ENCODE measurements at places on chromosomes 2 and 18. TPM values are rescaled to one million over a fixed set of nuclear protein-coding genes. Genes with fewer than 3 reads are reported as not detected.
A peak's percentile ranks its signal among the peaks of the same experiment; 100 is the strongest.

Gene MOCOS
- total RNA-seq, result 26.2 TPM

Gene TFCP2L1
- not detected for total RNA-seq

Gene EFHD1
- total RNA-seq, result not detected

Gene CYP26B1
- total RNA-seq, result 0.32 TPM

Gene VIT
- not detected for total RNA-seq

Gene MAP2
- 7.6 TPM for total RNA-seq

Gene ZFP36L2
- 13.8 TPM for total RNA-seq

Gene SULT1C4
- total RNA-seq, result not detected

Gene SNED1
- 36.2 TPM for total RNA-seq

- DNase-seq, result peak; percentile 80
Measured at GRCh38 chr2:71700658-71701397, 247.5 kb downstream of the DYSF start.

GRCh38 chr2:20430461-20431300, 16.2 kb upstream of the RHOB start:
- DNase-seq, result peak; percentile 75

- DNase-seq, result no peak
Measured at GRCh38 chr18:23369266-23369665, 83.8 kb upstream of the RIOK3 start.

DNA sequence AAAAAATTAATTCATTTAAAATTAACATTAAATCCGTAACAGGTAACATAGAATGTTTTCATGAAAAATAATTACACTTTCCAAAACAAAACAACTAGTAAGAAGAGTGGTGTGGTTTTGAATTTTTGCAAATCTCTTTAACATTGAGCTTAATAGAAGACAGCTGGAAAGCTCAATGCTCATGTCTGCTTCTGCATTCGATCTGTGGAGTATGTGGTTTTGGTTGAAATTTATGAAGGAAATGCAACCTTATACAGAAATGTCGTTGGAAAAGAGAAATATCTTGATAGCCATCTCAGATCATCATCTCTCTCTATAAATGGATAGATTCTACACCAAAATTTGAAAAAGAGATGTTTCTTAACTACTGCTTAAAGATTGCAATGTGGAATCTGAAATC, 17.3 kb upstream of the FHL2 start:
- no peak for DNase-seq

DNA sequence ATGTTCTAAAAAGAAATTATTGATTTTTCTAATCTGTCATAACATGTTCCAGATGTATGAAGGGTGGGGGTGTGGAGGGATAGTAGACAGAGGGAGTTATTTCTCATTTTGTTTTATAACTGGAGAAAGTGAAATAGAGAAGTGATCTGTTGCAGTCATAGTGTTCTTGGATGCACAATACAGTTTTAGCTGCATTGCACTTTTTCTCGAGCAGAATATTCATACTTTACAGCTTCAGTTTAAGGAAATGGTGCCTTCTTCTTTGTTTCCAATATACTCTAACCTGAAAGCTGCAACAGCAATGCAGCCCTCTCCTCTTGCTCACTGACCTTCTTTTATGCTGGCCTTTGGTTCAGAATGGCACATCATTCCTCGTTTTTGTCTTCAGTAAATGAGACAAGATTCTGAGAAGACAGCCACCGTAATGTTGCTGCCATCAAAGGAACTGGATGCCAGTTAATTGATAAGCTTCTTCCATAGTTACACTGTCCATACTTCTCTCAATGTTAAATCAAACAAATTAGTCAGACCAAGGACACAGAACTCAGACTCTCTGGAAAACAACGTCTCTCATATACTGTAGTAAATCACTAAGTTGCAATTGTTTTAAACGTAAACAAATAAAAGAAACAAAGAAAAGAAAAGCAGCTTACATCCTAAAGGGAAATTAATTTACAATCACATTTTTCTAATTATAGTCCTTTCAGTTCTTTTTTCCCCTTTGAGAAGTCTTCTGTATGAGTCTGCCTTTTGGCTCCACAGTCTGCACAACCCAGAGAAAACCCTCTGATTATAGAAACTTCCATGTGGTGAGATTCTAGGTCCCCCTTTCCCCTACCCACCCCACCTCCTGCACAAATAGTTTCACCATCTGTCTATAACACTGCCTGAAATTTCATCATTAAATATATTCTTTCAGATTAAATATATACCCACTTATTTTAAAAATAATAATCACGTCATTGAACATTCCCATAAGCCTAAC, 97.4 kb upstream of the UGP2 start:
- no peak for DNase-seq

GRCh38 chr2:240874715-240875227, 6.1 kb downstream of the AGXT start:
- no peak for DNase-seq

DNA sequence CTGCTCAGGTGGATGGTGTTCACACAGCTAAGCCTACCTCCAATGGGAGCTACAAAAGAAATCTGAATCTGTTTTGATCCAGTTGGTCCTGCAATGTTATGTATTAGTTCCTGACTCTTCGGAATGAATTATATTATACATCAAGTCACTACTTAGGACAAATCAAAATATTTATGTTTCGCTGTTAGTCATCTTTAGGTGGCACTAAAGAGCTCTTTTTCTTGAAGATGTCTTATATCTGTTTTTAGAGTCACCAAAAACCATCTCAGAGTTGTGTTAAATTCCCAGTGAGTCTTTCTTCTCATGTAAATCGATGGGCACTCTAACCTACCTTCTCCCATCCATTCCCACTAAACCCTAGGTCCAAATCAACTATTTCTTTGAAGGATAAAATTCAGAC, 2.2 kb downstream of the DNER start:
- peak; percentile 11 for DNase-seq

GRCh38 chr18:44682871-44683221, 2.2 kb downstream of the SETBP1 start:
- no peak for DNase-seq

GRCh38 chr2:242027676-242028450, 158.3 kb downstream of the RTP5 start:
- no peak for DNase-seq

- DNase-seq, result no peak
Measured at GRCh38 chr18:78735131-78736014, 244.2 kb upstream of the SALL3 start.

- DNase-seq, result peak; percentile 61
Measured at GRCh38 chr2:70143314-70144150, 47.3 kb downstream of the C2orf42 start.

- peak; percentile 35 for DNase-seq
Measured at GRCh38 chr2:39506215-39506614, 69.1 kb upstream of the MAP4K3 start.

DNA sequence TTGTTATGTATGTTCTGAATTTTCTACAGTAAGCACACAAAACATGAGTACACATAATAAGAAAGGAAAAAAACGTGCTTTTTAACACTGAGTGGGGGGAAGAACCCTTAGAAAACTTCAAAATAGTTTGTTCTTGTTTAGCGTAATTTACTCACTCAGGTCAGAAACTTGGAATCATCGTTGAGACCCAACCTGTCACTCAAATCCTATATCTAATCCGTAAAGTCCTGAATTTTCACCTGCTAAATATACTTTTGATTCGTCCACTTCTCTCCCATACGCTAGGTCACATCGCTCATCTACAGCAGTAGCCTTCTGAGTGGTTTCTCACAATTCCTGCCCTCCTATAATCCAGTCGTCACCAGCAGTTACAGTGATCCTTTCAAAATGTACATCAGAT, 767 bp downstream of the TPRKB start:
- no peak for DNase-seq

DNA sequence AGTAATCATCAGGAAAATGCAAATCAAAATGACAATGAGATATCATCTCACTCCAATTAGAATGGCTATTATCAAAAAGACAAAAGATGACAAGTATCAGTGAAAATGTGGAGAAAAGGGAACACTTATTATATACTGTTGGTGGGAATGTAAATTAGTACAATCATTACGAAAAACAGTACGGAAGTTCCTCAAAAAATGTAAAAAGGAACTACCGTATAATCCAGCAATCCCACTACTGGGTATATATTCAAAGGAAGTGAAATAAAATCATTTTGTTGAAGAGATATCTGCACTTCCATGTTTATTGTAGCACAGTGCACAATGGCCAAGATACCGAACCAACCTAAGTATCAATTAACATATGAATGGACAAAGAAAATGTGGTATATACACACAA, 52.4 kb upstream of the TEX51 start:
- no peak for DNase-seq

DNA sequence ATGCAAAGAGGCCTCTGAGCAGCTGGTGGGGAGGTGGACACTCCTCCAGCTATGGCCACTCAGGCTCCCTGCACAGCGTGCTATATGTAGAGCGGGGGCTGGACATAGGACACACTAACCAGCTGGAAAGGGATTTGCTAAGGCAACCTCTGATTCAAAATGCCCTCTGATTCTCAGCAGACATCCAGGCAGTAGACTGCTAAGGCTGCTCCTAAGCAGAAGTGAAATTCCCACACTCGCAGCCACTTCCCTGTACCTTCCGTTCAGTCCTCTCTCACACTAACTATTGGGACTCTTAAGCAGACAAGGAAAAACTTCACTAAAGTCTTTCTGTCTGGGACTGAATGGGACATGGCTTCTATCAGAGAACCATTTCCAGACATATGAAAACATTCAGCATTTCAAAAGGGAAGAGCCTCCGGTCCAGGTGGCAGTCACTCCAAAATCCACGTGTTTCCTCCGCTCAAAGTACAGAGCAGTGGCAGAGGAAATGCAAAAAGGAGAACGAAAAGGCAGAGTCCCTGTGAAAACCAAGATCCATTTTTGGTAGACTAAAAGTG, 265.8 kb downstream of the TTC32 start:
- DNase-seq, result no peak

DNA sequence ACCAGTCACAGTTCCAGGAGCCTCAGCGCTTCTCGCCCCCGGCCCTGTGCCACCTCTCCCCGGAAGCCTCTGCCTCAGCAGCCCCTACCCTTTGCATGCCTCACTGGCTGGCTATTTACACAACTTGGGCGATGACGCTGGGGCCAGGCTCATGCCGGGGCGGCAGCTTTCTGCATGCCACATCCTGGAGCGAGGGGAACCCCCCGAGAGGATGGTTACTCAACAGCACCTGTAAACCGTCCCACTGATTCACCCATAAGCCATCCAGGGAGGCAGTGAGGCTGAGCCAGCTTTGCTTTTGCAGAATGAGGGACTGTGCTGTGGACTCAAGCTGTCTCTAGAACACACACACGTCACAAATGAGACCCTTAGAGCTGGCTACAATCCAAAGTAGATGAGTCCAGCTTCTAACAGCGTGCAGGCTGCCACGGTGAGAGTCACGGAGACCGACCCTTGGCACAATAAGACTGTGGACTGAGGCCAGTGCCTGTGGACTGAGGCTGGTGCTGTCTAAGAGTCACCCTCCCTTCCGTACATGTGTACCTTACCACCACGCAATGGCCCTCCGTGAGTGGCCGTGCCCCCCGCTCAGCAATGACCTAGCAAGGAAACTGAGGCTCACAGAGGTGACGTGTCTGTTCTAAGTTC, 45.6 kb upstream of the ODC1 start:
- DNase-seq, result peak; percentile 84

- no peak for DNase-seq
Measured at GRCh38 chr2:163662141-163662780, 73.5 kb downstream of the FIGN start.

DNA sequence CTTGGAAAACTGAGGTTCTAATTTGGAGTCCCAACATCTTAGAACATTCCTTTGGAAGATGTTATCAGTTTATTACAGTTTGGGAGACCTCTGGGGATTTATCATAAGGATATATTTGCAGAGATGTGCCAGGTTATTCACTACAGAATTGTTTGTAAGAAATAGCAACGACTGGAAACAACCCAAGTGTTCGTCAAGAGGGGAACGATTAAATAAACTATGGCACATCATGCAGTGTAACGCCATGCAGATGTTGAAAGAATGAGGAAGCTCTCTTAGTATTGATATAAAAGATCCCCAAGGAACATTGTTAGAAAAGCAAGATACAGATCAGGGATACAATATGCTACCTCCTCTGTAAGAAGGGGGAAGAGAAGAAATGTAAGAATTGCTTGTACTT, 210.6 kb downstream of the TMEM247 start:
- DNase-seq, result peak; percentile 80

GRCh38 chr2:159419403-159419802, 132.9 kb upstream of the WDSUB1 start:
- no peak for DNase-seq

DNA sequence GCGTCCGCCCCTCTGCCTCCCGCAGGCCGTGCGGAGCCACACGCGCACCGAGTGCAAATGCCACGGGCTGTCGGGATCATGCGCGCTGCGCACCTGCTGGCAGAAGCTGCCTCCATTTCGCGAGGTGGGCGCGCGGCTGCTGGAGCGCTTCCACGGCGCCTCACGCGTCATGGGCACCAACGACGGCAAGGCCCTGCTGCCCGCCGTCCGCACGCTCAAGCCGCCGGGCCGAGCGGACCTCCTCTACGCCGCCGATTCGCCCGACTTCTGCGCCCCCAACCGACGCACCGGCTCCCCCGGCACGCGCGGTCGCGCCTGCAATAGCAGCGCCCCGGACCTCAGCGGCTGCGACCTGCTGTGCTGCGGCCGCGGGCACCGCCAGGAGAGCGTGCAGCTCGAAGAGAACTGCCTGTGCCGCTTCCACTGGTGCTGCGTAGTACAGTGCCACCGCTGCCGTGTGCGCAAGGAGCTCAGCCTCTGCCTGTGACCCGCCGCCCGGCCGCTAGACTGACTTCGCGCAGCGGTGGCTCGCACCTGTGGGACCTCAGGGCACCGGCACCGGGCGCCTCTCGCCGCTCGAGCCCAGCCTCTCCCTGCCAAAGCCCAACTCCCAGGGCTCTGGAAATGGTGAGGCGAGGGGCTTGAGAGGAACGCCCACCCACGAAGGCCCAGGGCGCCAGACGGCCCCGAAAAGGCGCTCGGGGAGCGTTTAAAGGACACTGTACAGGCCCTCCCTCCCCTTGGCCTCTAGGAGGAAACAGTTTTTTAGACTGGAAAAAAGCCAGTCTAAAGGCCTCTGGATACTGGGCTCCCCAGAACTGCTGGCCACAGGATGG, 7.1 kb upstream of the WNT10A start:
- no peak for DNase-seq

DNA sequence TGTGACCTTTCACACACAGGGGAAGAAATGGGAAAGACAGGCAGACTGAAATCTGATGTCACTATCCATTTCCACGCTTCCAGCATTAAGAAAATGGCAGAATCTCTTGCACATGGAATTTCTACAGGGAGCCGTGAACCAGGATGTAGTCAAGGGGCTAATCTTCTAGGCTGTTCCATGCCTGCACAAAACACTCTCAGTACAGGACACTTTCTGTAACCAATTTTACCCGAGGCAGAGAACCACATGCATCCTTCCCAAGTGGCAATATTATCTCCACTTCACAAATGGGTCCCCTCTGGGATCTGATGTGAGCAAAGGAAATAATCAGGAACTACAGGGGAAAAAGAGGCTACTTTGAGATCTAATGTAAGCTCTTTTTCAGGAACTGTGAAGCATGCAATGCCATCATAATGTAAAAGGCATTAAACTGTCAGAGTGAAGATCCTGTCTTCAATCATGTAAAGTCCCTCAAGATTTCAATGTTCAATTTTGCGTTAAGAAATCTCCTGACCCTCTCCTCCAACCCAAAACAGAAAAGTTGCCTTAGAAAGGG, 236.9 kb downstream of the RBM43 start:
- no peak for DNase-seq

GRCh38 chr18:50401888-50402287, 27.0 kb downstream of the SKA1 start:
- peak; percentile 43 for DNase-seq

GRCh38 chr2:161307676-161308075, 549 bp upstream of the PSMD14 start:
- no peak for DNase-seq

Measured in GM23248 (cell line).